ENCODE measurements at places on chromosomes 3 and 15.

DNA sequence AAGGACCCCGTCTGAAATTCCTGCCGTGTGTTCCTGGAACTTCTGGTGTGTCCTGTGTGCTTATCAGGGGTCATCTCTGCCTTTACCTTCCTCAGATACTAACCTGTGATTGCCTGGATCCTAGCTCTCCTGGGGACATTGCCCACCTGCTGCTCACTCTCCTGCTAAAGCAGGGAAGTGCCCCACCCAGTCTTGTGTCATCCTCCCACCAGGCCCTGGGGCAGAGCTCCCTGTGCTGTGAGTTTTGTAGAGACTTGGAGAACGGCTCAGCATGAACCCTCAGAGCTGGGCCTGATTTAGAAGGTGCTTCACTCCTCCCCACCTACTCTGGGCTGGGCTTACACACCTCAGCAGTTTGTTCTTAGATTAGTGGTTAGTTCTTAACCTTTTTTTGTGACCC, 3.8 kb upstream of the TMEM44 start:
- no peak for DNase-seq

- DNase-seq: no peak
These were observed 15.5 kb upstream of the TSEN2 start for GRCh38 chr3:12468757-12469156.

GRCh38 chr15:68554721-68555678, 23.8 kb upstream of the CORO2B start:
- no peak for DNase-seq

- DNase-seq: no peak
These were observed 123.8 kb downstream of the TIGIT start for GRCh38 chr3:114417675-114418074.

- DNase-seq: no peak
These were observed 271.4 kb upstream of the RARB start for GRCh38 chr3:25156626-25157025.

DNA sequence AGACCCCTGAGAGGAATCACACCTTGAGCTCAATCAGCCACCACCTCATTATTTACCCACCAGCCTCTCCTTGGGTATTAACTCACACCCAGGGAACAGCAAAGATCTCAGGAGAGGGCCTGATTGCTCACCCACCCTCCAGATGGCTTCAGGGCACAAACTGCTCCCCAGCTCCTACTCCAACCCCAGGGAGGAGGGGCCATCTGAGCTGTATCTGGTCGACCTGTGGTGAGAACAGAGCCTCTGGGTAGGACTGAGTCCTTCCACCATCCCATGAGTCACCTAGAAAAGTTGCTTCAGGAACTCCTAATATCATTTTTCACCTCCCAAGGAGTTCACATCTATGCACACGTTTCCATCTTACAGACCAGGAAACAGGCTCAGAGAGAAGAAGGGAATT, 44.8 kb upstream of the HES1 start:
- no peak for DNase-seq

DNA sequence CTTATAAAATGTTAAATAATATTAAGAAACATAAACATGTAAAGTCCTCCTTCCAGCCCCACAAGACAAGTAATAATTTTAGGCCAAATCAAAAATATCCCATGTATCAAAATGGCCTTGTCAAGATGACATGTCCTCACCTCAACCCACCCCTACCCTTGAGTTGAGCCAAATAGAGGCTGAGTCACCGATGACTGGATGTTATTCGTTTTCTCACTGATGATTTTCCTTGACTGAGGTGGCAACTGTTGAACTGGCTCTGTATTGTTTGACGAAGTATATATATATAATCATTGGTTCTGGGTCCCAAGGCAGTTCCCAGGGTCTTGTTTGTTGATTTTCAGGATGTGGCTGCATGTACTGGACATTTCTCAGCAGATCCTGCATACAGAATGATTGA, 75.3 kb downstream of the TMEM108 start:
- no peak for DNase-seq

- DNase-seq: no peak
These were observed 38.0 kb upstream of the TKT start for GRCh38 chr3:53293867-53294266.

- DNase-seq: no peak
These were observed 71.2 kb upstream of the POMGNT2 start for GRCh38 chr3:43177085-43177484.

DNA sequence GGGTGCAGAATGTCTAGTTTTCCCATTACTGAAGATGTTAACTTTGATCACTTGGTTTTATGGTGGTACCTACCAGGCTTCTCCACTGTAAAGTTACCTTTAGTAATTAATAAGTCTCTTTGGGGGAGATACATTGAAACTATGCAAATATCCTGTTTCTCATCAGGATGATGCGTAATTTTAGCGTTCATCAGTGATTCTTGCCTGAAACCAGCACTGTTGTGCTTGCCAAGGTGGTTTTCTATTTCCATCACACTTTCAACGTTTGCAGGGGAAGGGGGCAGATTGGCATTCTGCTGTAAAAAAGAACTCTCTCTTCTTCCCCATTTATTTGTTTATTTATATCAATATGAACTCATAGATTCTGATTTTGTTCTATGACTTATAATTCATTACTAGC, 61.0 kb downstream of the SSR3 start:
- DNase-seq: no peak

GRCh38 chr3:39414421-39414907, 7.9 kb downstream of the RPSA start:
- DNase-seq: no peak

DNA sequence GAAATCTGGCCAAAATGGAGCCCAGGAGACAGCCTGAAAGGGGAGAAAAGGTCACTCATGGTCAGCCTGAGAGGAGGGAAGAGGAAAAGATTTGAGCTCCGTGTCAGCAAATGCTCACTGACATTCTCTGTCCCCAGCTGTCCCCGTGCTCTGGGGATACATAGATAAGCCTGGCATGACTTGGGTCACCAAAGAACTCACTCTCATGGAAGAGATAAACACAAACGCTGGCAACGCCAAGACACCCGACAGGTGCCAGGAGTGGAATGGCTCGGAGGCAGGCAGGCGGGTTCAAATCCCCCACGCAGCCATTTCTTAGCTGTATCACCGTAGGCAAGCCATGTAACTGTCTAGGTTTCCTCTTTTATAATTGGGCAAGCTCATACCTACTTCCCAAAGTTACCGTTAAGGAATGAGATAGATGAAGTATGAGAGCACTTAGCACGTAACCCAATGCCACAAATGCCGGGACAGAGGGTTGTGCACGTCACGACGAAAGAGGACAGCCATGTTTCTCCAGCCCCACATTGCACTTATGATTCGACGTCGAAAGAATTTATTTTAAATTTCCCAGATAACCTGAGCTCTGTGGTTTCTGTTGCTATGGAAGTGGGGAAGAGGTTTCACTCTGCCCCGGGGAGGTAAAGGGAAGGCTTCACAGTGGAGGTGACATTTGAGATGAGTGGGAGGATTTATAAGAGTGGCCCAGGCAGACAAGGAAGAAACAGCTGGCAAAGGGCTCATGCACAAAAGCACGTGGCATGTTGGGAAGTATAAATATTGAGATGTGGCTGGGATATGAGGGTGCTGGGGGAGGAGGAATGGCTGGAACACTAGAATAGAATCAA, 41.4 kb upstream of the TSEN2 start:
- no peak for DNase-seq

DNA sequence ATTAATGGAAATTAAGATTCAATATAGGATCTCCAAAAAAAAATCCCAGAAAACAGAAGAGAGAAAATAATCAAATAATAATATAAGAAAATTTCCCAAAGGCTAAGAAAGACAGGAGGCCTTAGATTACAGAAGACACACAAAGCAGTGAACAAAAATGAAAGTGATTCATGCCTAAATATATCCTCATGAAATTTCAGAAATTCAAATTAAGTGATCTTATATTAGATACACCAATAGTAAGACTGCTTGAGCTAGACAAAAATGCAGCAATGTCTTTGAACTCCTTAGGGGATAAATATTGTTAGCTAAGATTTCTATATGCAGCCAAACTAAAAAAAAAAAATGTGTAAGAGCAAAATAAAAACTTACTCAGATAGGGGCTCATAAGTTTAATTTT, 44.6 kb upstream of the ARPP21 start:
- no peak for DNase-seq

- peak; percentile 65 for DNase-seq
These were observed 6.8 kb upstream of the SNX22 start for GRCh38 chr15:64144565-64145281.

DNA sequence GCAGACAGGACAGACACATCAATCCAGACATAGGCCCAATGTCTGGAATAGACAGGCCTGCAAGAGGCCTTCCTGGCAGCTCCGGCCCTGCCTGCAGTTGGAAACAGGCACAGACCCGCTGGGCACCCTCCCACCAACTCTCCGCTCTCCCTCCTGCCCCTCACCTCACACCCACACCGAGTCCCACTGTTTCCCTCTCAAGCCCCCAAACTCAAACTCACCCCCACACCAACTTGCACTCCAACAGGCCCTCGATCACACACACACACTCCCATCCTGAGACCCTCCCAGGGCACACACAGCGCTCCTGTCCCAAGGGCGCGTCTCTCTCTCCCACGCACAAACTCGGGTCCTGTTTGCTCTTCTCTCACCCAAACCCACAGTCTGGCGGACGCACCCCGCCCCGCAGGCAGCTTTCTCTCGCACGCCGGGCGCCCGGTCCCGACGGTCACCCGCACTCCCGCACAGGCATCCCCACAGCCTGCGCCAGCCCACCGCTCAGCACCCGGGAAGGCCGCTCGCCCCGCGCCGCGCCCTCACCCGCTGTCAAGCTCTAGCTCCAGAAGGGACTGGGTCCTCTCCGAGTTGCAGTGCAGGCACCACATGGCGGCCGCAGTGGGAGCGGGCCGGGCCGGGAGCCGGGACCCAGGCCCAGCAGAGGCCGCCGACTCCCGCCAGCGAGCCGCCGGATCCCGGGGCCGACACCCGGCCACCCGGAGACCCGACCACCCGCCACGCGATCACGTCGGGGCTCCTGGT, 106.2 kb downstream of the IQSEC1 start:
- DNase-seq: peak; percentile 66

DNA sequence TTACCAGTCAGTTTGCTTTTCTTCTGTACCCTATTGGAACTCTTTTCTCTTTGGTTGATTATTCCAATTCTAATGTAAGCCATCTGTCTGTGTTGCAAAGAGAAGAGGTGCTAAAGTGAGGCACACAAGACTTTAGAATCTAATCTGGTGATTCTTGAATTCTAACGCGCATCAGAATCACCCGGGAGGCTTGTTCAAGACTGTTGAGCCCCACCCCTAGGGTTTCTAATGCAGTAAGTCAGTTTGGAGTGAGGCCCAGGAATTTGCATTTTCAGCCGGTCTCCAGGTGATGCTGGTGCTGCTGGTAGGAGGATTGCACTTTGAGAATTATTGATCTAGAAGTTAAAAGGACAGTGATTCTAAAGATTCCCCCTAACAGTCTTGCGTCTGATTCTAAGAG, 185.3 kb upstream of the CHRM5 start:
- no peak for DNase-seq

GRCh38 chr3:79767194-79767904, 449 bp downstream of the ROBO1 start:
- DNase-seq: no peak

DNA sequence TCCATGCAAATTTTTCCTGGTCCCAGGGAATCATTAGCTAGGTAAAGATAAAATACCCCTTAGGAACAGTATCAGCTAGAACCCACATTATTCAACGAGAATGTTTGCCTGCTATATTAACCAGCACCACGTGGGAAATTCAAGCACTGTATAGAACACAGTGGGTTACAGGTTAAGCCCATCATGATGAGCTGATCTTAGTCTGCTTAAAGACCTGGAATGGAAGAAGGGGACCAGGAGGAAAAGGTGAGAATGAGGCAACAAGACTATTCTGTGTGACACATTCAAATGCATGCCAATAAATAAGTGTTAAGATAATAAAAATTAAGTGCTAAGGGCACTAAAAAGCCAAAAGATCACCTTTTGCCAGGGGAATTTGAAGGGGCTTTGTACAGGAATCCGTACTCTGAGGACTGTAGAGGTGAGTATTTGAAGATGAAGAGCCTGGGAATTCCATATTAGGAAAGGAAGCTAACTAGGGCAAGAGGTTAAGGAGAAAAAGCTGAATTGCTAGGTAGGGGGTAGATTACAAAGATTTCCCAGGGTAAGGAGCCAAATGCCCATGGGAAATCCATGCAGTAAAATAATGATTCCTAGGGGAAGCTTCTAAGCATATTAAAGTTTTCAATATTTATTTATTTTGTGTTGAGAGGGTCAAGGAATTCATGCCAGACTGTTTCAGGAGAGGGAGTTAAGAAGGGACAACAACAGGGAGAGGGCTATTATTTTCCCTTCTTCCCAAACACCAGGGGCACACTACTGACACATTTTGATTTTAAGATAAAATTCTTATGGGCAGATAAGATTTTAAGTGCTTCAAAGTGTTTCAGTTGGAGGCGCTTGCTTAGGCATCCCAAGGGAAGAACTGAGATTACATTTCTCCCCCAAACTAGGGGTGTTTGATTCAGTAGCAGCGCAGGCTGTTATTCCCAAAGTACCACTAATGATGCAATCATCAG, 2.3 kb upstream of the MED12L start:
- no peak for DNase-seq

GRCh38 chr3:43894176-43895049, 203.7 kb downstream of the ABHD5 start:
- peak; percentile 70 for DNase-seq

- DNase-seq: no peak
These were observed 48.5 kb downstream of the FNDC3B start for GRCh38 chr3:172087602-172088580.

DNA sequence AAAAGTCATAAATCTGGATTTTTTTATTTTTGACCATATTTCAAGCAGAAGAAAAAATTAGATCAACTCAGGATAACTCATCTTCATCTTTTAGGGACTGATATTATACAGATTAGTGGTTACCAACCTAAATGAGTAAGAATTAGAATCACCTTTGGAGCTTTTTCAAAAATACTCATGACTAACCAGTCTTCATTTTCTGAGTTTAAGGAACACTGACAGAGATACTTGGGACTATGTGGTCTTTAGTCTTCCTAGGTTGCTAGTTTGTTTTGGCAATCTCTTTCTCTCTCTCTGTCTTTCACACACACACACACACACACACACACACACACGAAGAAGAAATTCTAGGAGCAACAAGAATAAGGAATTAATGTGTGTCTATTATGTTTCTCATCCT, 50.1 kb downstream of the TMOD3 start:
- peak; percentile 21 for DNase-seq

DNA sequence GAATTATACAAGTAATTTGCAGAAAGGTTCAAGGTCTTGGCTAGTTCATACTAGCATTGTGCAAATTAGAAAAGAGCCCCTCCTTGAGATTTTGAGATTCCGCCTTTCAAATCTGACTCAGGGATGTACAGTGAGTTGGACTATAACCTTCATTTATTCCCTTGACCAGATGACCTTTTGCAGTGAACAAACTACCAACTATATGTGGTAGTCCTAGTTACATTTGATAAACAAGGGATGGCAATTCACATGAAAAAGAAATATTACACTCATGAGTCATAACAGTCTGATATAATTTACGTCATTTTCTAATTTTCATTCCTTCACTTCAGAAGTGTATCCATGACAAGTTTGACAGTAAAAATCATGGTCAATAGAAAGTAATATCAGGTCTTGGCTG, 860.4 kb downstream of the ROBO1 start:
- DNase-seq: no peak

- no peak for DNase-seq
These were observed 172.9 kb upstream of the NSMCE3 start for GRCh38 chr15:29442532-29442931.

All from erythroblast (primary cell).